ENCODE measurements at places on chromosomes 2 and 18. TPM values are rescaled to one million over a fixed set of nuclear protein-coding genes. Genes with fewer than 3 reads are reported as not detected.

The MRPL33 gene
- 44.7 TPM for total RNA-seq

The CCDC85A gene
- not detected for total RNA-seq

The CPLX4 gene
- not detected for total RNA-seq

The POTEJ gene
- total RNA-seq: not detected

The MARCO gene
- not detected for total RNA-seq

The ADGRF3 gene
- 4.1 TPM for total RNA-seq

The MYO3B gene
- total RNA-seq: 0.97 TPM

The SERPINB3 gene
- total RNA-seq: not detected

The MC4R gene
- not detected for total RNA-seq

The PLGLB1 gene
- 1.3 TPM for total RNA-seq

The PER2 gene
- 12.2 TPM for total RNA-seq

The HNRNPLL gene
- 59.8 TPM for total RNA-seq

The PXDN gene
- total RNA-seq: 0.81 TPM

The C2orf92 gene
- total RNA-seq: 7.4 TPM

The CCDC148 gene
- 0.26 TPM for total RNA-seq

The CXCR1 gene
- total RNA-seq: not detected

The MDH1B gene
- total RNA-seq: 0.83 TPM

The ACTG2 gene
- total RNA-seq: not detected

The PID1 gene
- total RNA-seq: not detected

The AOX1 gene
- 0.65 TPM for total RNA-seq

The CCBE1 gene
- not detected for total RNA-seq

Measured in activated CD4-positive, alpha-beta T cell treated with anti-CD3 and anti-CD28 coated beads for 36 hours (primary cell).